Esophagus muscularis mucosa (tissue), 4 donors: ENCODE measurements at places on chromosomes 3 and 15. TPM values are rescaled to one million over a fixed set of nuclear protein-coding genes. Genes with fewer than 3 reads are reported as not detected.

STRIT1 gene
- total RNA-seq, result not detected

GRCh38 chr3:53478921-53479664, 15.3 kb upstream of the CACNA1D start:
- no peaks in the 10 kb centered on the region for H3K36me3 ChIP-seq
- H3K4me1 ChIP-seq, result no peaks in the 10 kb centered on the region
- H3K4me3 ChIP-seq, result no peak overlapping the region

SNUPN gene
- total RNA-seq, result 19.9 TPM

EFCC1 gene
- total RNA-seq, result 9.1 TPM

DNA sequence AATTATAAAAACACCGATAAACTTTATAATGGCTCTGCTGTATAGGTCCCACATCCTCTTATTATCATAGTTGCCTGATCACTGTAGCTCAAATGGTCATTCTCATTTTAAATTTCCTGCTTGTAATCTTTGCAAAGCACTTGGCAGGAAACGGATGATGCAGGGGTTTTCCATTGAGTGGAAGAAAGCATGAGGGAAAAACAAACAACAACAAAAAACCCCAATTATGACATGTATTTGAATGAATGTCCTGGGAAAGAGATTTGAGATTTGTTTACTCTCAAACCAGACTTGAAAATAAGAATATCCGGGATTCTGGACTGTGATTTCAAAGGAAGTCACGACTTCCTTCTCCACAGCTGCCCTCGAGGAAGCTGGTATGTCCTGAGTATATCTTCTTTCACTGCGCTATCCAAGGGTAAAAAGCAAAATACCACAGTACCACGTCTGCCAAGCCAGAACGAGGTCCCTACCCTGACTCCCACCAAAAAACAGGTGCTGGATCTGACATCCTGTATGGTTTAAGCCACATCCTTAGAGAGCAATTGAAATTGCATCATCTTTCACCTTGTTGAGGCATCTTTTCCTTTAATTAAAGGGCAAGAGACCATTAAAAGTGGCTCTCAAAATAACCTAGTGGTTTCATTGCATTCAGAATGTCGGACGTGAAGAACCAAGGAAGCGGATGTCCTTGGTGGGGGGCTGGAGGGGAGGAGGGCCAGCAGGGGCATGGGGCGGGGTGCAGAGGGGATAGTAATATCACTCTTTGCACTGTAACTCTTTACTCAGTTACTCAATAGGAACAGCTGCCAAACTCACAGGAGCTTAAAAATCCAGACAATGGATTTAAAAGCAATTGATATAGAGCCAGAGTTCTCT, 13.5 kb upstream of the TIPIN start:
- no peak for DNase-seq
- H3K36me3 ChIP-seq, result no peaks in the 10 kb centered on the region
- H3K27ac ChIP-seq, result peak overlapping the region; percentile 66
- H3K4me3 ChIP-seq, result peak overlapping the region; percentile 32

PEX11A gene
- total RNA-seq, result 20.2 TPM

DNA sequence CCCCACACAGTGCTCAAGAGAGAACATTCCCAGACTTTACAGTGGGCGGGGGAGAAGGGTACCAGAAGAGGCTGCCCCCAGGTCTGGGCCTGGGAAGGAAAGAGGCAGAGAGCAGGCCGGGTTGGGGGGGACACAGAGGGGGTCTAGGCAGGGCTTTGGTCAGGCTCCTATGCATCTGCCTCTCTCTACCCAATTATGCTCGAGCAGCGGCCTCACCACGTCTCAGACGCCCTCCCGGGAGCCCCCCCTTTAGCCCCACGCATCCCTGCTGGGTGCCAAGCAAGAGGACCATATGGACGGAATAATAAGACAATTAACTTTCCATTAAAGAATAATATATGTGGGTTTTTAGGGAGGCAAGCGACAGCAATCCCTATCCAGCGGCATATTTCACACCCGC, 32.8 kb downstream of the CACNA2D2 start:
- H3K27me3 ChIP-seq, result no peaks in the 10 kb centered on the region
- DNase-seq, result no peak
- no peaks in the 10 kb centered on the region for H3K36me3 ChIP-seq
- no peak overlapping the region for H3K27ac ChIP-seq
- H3K4me3 ChIP-seq, result no peak overlapping the region
- no peaks in the 10 kb centered on the region for H3K4me1 ChIP-seq

GRCh38 chr3:25469558-25469957, 41.5 kb downstream of the RARB start:
- H3K27me3 ChIP-seq, result no peaks in the 10 kb centered on the region
- no peaks in the 10 kb centered on the region for H3K36me3 ChIP-seq
- H3K4me3 ChIP-seq, result no peak overlapping the region
- H3K4me1 ChIP-seq, result peaks cover 23% of the 10 kb centered on the region

HYAL1 gene
- total RNA-seq, result 9.0 TPM

GRCh38 chr3:23711916-23712494, 93.8 kb upstream of the UBE2E1 start:
- H3K27ac ChIP-seq, result peak overlapping the region; percentile 44
- DNase-seq, result no peak
- H3K4me1 ChIP-seq, result peaks cover 27% of the 10 kb centered on the region
- H3K4me3 ChIP-seq, result peak overlapping the region; percentile 16

SLC6A20 gene
- total RNA-seq, result not detected

PARP15 gene
- total RNA-seq, result 0.46 TPM

- no peaks in the 10 kb centered on the region for H3K27me3 ChIP-seq
- no peak overlapping the region for H3K27ac ChIP-seq
- H3K4me1 ChIP-seq, result no peaks in the 10 kb centered on the region
- H3K36me3 ChIP-seq, result peaks cover 75% of the 10 kb centered on the region
- H3K4me3 ChIP-seq, result no peak overlapping the region
Observed at GRCh38 chr3:143036557-143036956, 35.2 kb downstream of the U2SURP start.

DNA sequence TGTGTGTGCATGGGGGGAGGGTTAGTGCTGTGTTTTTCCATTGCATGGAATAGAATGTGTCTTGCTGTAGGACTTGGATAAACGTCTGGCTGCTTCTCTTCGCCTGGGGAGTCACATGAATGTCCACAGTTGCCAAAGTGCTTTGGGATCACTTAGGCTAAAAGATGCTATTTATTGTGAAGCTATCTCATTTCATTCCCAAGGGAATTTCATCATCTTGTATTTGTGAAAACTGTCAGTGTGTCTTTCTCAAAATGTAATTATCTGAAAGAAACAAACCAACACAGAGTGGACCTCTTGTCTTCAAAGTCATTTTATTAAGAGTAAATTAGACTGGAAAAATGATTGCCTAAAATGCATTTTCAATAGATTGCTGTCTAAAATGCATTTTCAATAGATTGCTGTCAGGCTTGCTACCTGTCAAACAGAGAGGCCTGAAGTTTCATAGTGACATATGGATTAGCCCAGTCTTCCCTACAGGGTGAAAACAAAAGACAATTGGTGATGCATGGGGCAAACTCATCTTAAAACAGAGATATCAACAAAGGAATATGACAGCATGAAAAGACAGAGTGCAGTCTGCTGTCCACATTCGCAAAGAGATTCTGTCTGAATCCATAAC, 117.1 kb upstream of the GOLIM4 start:
- no peak overlapping the region for H3K27ac ChIP-seq
- no peaks in the 10 kb centered on the region for H3K27me3 ChIP-seq
- DNase-seq, result no peak
- H3K4me1 ChIP-seq, result no peaks in the 10 kb centered on the region

- peaks cover 22% of the 10 kb centered on the region for H3K4me1 ChIP-seq
- no peak overlapping the region for H3K4me3 ChIP-seq
- no peaks in the 10 kb centered on the region for H3K27me3 ChIP-seq
- H3K36me3 ChIP-seq, result no peaks in the 10 kb centered on the region
- peak overlapping the region; percentile 67 for H3K27ac ChIP-seq
Observed at GRCh38 chr3:102207151-102207571, 227.7 kb upstream of the ZPLD1 start.

DNA sequence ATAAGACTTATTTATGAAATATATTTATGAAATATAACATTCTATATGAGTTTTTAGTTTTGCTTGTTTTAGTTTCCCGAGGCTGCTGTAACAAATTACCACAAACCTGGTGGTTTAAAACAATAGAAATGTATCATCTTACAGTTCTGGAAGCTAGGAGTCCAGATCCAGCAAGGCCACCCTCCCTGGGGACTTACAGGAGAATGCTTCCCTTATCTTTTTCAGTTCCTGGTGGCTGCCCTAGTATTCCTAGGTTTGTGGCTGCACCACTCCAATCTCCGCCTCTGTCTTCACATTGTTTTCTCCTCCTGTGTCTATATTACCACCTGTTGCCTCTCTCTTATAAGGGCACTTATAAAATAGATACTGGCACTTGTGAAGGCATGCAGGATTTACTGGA, 877.8 kb downstream of the TUSC7 start:
- H3K4me3 ChIP-seq, result no peak overlapping the region
- H3K27me3 ChIP-seq, result no peaks in the 10 kb centered on the region
- H3K4me1 ChIP-seq, result no peaks in the 10 kb centered on the region
- H3K36me3 ChIP-seq, result no peaks in the 10 kb centered on the region
- DNase-seq, result no peak

GRCh38 chr15:90075420-90076289, 26.6 kb downstream of the IDH2 start:
- no peak overlapping the region for H3K4me3 ChIP-seq
- H3K27me3 ChIP-seq, result no peaks in the 10 kb centered on the region
- peaks cover 36% of the 10 kb centered on the region for H3K4me1 ChIP-seq

CCR1 gene
- total RNA-seq, result 5.5 TPM

DNA sequence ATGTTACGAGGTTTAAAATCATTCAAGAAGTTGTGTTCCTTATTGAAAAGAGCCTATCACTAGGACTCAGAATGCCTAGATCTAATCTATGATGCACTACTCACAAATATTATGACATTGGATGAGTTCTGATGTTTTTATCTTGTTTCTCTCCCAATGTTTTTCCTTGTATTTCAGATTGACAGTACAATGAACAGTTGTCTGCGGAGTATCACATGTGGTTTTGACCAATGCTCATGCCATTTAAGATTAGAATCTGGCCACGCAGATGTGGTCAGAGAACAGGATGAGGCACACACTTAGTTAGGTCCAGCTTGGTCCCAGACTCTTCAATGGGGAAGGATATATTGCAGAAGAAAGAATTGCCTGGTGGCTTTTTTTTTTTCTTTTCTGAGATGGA, 25.6 kb upstream of the CCDC50 start:
- H3K4me1 ChIP-seq, result peaks cover 14% of the 10 kb centered on the region
- no peaks in the 10 kb centered on the region for H3K27me3 ChIP-seq
- no peaks in the 10 kb centered on the region for H3K36me3 ChIP-seq
- H3K27ac ChIP-seq, result no peak overlapping the region
- no peak overlapping the region for H3K4me3 ChIP-seq
- no peak for DNase-seq

TEX55 gene
- not detected for total RNA-seq

GRCh38 chr3:126337980-126338651, 19.1 kb downstream of the KLF15 start:
- peaks cover 22% of the 10 kb centered on the region for H3K4me1 ChIP-seq
- DNase-seq, result no peak
- H3K4me3 ChIP-seq, result no peak overlapping the region
- H3K36me3 ChIP-seq, result no peaks in the 10 kb centered on the region
- no peak overlapping the region for H3K27ac ChIP-seq

DNA sequence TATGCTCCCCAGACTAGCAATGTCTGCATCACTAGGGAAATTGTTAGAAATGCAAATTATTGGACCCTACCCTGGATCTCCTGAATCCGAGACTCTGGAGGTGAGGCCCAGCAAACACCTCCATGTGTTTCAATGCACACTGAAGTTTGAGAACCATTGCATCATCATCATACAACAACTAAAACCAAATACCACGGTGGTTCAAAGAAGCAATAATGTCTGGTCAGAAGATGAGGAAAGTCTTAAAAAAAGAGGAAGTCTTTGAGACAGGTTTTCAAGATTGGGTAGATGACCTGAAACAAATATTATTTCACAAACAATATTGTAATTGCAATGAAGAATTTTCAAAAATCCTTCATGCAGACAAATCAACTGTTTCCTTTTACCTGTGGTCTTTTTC, 60.3 kb upstream of the TRA2B start:
- H3K4me3 ChIP-seq, result no peak overlapping the region
- H3K4me1 ChIP-seq, result peaks cover 6% of the 10 kb centered on the region

CKMT1B gene
- 1.3 TPM for total RNA-seq

DNA sequence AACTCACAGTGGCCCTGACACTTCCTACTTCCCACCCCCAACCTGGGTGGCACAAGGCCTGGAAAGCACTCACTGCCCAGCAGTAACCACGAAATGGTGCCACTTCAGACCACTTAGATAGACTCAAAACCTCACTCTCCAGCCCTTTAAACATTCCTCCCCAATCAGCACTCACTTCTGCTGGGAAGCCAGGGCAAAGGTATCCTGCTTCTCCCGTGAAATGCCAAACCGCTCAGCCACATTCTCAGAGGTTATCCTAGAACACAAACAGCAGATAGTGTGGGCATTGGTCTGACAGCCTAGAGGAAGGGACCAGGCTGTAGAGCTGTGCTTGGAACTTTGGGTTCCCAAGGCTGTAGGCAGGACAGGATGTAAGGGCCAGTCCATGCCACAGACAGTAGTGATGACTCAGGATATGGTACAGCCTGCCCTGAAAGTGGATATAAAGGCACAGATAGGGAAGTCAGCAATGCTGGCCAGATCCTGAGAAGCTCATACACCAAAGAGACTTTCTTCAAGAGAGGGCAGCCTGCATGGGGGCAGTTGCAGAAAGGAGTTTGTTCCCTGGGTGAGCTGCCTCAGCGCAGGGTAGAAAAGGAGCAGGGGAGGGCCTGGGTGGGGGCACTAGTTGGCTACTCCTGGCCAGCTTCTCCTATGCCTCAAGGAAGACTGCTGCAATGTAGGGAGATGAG, 9.2 kb downstream of the ACAA1 start:
- no peaks in the 10 kb centered on the region for H3K27me3 ChIP-seq
- H3K36me3 ChIP-seq, result peaks cover 100% of the 10 kb centered on the region
- no peak overlapping the region for H3K4me3 ChIP-seq
- H3K4me1 ChIP-seq, result peaks cover 13% of the 10 kb centered on the region
- no peak overlapping the region for H3K27ac ChIP-seq

PPP1R14D gene
- total RNA-seq, result not detected

DNA sequence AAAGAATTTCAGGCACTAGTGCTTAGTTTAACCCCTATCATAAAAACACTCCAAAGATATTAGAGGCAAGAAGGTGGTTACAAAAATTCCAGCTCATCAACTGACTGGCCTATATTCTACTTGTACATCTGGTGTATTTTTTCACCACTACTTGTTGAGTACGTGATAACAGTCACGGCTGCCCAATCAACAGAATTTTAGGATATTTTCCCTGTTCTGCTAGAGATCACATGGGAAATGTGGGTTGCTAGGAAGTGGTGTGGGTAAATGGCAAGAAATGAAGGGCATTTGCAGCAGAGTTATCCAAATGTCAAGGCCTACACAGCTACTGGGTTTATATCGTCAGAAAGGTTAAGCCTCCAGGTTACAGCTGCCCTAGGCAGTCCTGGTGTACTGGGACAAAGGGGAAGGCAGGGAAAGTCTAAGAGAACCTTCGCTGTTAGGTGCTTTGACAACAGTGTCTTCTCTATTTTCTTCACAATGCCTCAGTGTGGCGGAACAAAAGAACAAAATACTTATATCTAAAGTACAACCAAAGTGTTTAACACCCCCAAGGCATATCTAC, 81.9 kb downstream of the FMN1 start:
- peaks cover 7% of the 10 kb centered on the region for H3K4me1 ChIP-seq
- H3K27me3 ChIP-seq, result no peaks in the 10 kb centered on the region
- no peak overlapping the region for H3K4me3 ChIP-seq
- no peak for DNase-seq
- no peak overlapping the region for H3K27ac ChIP-seq

TEX9 gene
- total RNA-seq, result 5.4 TPM
